ENCODE measurements at places on chromosomes 4 and X.

DNA sequence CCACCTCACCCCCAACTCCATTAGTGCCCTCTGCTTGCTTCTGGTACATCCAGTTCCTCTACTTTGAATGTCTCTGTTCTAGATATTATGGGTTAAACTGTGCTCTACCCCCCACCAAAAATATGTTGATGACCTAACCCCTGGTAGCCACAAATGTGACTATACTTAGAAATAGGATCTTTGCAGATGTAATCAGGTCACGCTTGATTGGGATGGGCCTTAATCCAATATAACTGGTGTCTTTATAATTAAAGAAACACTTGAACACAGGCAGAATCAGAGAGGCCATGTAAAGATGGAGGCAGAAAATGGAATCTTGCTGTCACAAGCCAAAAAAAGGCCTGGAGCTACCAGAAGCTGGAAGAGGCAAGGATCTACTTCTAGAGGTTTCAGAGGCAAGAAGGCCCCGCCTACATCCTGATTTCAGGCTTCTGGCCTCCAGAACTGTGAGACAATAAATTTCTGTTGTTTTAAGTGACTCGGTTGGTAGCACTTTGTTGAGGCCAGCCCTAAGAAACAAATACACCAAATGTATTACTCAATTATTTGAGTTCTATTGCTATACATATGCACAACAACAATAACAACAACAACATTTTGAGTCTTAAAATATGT lies 220.0 kb downstream of the PPP3CA start:
- DNase-seq = no peak

- DNase-seq = peak; percentile 44
Measured at GRCh38 chr4:147732518-147733235, 789 bp downstream of the ARHGAP10 start.

DNA sequence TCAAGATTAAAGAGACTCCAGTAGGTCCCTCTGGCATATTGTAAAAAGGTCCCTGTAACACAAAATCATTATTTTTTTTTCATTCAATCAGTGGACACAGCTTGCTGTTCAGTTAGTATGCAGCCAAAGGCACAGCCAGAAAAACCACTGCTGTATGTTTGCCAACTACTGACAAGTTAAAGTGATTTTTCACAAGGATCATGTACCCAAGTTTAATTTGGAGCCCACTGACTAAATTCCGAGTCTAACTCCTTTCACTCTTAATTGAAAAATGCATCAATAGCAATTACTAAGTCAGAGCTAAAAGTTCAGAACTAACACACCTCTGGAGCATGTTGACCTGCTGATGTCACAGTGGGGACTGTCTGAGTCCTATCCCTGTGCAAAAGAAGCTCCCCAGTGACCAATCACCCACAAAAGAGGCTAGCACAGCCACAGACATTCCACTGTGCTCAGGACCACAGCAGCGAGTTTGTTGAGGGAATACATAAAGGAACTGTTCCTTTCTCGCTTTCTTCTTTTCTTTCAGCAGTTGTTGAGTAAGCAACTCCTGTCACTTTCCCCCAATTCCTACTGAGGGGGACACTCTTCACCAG lies 60.4 kb downstream of the STX18 start:
- DNase-seq = no peak

DNA sequence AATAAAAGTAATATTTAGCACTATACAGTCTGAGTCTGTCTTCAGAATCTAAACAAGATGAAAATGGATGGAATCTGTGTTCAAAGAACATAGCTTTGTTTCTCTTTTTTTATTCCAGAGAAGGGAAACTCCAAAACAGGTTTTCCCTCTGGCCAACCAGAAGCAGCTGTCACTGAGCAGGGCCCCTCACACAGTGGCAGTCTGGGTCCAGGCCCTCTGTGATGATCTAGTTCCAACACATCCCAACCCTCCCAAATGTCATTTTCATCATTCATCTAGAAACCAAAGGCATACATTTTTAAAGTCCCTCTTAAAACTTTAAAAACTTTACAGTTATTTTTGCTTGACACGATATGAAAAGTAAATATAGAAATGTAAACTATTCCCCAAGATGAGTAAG lies 70.1 kb downstream of the ATP8A1 start:
- no peak for DNase-seq
